ENCODE measurements at places on chromosomes 1 and 21.

DNA sequence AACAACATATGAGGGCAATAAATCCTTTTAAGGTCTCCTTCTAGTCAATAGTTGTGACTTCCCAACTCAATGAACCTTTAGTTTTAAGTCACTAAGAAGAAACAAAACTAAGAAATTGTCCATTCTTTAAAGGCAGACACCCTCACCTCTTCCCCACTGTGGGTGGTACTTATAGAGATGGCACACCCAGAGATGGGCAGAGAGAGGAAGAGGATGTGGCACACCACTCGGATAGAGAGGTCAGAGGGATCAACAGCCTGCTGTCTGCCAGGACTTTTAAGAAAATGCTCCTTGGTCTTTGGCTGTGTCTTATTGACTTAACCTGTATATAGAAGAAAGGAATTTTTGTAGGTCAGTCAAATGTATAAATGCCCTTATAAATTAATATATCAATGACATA lies 45.1 kb downstream of the FASLG start:
- DNase-seq = no peak

- DNase-seq = no peak
These were observed 94.9 kb downstream of the ZNF644 start for GRCh38 chr1:90926971-90927370.

- no peak for DNase-seq
These were observed 3.8 kb downstream of the CTPS1 start for GRCh38 chr1:40983286-40983685.

- no peak for DNase-seq
These were observed 16.7 kb downstream of the UAP1 start for GRCh38 chr1:162578071-162578700.

GRCh38 chr1:78718566-78718965 lies 68.9 kb downstream of the IFI44 start:
- DNase-seq = no peak

DNA sequence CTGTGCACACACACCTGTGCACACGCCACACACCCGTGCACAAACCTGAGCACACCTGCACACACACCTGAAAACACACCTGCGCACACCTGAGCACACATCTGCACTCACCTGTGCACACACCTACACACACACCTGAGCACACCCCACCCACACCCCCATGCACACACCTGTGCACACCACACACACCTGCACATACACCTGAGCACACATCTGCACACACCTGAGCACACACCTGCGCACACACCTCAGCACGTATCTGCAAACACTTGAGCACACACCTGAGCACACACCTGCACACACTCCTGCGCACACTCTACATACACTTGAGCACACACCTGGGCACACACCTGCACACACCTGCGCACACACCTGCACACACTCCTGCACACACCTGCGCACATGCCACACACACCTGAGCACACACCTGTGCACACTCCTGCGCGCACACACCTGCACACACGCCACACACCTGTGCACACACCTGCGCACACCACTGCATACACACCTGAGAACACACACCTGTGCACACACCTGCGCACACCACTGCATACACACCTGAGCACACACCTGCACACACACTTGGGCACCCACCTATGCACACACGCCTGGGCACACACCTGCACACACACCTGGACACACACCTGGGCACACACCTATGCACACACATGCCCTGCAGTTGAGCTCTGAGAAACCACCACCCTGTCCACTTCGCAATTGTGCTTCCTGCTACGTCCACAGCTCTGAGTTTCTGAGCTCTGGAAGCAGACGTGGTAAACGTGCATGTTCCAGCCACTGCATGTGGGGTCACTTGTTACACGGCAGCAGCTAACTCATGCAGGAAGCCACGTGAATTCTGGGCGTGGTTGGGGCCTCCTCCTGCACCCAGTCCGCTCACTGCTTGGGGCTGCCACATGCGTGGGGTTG lies 8.0 kb upstream of the C1orf159 start:
- DNase-seq = no peak

GRCh38 chr1:169250022-169250421 lies 117.6 kb downstream of the NME7 start:
- DNase-seq = no peak

GRCh38 chr1:172394811-172395210 lies 25.7 kb upstream of the C1orf105 start:
- no peak for DNase-seq

DNA sequence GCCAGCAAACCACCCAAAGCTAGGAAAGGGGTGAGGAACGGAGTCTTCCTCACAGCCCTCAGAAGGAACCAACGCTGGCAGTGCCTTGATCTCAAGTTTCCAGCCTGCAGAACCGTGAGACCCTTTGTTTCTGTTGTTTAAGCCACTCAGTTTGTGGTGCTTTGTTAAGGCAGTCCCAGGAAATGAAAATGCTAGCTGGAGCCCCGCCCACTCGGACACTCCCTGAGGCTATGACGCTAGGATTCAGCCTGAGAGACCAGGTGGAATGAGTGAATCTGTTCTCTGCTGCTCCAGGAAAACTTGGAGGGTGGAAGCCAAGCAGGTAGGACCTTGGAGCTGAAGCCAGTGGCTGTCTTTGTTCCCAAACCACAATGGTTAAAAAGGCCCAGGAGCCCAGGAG lies 196.5 kb upstream of the POU3F1 start:
- no peak for DNase-seq

DNA sequence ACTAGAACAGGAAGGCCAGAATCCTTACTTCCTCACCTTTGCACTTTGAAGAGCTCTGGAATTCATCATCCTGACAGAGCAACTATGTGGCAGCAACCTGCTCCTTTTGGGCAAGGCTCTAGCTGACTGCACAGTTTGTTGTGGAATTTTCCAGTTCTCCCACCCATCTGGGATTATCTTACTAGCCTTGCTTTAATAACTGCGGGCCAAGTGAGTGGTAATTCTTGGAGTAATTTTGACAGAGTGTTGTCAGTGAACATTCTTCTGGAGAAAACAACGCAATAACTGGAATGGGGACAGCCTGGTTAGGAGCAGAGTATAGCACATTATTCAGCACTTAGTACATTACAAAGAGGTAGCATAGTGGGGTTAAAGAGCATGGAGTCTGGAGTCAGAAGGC lies 75.3 kb downstream of the NTMT2 start:
- no peak for DNase-seq

GRCh38 chr21:27146268-27146667 lies 179.4 kb upstream of the ADAMTS5 start:
- no peak for DNase-seq

DNA sequence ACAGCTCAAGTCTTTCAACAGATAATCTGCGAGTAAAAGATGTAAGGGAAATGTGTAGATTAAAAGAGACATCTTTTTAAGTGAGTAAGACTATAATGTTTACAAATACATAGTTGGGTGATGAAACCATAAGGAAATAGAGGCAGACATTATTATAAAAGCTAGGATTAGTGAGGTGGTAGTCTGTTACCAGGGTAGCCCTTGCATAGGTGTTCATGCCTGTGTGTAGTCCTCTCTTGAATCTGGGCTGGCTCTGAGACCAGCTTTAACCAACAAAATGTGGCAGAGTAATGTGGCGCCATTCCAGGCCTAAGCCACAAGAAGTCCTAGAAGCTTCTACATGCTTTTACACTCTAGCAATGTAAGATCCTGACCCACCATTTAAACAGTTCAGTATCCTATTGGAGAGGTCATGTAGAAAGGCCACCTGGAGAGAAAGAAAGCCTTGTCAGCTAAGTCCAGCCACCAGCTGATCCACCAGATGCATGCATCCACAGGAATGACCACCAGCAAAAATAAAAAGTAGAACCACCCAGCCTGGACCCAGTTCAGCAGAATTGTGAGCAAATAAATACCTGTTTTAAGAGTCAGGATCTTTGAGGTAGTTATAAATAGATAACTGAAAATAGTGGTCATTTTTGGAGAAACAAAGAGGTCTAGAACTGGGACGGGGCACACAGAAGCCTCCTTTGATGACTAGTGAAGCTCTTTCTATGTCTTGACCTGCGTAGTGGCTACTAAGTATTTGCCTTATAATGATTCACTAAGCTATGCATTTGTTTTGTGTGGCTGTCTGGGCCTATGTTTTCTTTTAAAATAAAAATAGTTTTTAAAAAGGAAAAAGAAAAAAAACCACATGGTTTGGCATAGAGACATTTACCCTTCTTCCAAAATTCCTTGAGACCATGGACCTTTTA lies 8.1 kb downstream of the NIBAN1 start:
- DNase-seq = no peak

GRCh38 chr1:198629610-198630009 lies 9.2 kb upstream of the PTPRC start:
- no peak for DNase-seq

DNA sequence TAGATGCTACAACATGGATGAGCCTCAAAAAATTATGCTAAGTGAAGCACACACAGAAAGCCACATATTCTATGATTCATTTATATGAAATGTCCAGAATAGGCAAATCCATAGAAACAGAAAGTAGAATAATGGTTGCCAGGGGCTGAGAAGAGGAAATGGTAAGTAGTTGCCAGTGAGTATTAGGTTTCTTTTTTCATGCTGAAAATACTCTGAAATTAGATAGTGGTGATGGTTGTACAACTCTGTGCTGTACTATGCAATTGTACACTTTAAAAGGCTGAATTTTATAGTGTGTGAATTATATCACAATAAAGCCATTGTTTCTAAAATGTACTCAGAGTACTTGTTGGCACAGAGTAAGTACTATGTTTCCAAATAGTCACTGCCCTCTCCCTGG lies 15.5 kb upstream of the GFI1 start:
- no peak for DNase-seq

GRCh38 chr1:45723248-45723930 lies 27.1 kb downstream of the IPP start:
- no peak for DNase-seq

GRCh38 chr1:212561501-212561931 lies 47.0 kb upstream of the ATF3 start:
- DNase-seq = no peak

DNA sequence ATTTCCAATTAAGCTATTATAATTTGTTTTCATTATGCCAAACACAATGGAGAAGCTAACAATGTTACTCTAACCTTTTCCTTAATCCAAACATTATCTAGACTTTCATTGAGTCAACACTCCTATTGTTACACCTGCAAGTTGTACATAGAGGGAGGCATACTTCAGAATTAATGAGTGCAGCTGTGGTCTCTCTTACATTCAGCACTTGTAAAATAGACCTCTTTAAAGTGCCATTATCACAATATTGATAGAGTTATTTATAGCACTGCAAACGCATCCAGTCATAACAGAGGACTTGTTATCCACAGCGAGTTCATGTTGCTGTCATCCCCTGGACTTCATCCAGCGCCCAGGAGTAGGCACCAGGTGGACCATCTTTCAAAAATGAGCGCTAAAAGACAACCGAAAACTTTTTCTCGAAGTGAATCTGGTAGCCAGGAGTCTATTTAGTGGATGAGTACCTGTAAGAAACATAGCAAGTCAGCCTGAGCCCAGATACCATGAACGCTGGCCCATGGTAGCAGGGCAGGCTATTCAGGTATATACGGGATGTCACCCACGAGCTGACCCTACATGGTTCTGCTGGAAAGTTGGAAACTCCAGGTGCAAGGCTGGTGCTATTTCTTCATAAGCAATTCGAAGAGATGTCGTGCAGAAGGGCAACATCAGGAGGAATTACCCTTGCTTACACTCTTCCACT lies 70.6 kb upstream of the NFIA start:
- no peak for DNase-seq

- peak; percentile 16 for DNase-seq
These were observed 569.1 kb downstream of the NPHP4 start for GRCh38 chr1:5423109-5423508.

DNA sequence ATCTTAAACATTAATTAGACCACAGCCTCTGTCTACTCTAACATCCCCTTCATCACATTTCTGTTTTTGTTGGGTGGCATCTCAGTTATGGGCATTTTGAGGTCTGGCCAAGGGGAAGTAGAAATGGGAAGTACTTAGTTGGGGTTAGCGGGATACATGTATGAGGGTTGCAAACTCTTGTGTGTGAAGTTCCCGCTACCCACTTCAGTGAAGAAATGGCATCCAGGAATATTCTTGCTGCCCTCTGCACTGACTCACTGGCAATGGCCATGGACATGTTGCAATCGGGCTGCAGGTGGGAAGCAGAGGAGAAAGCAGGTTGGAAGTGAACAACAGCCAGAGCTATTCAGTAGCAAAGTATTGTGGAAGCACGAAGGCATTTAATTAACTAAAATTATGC lies 7.4 kb downstream of the CD48 start:
- no peak for DNase-seq

- no peak for DNase-seq
These were observed 138.9 kb downstream of the TOMM20 start for GRCh38 chr1:234989479-234990327.

- DNase-seq = no peak
These were observed 1.5 kb upstream of the RAP1A start for GRCh38 chr1:111618081-111618480.
